AG08395 (cell line): ENCODE measurements at places on chromosomes 13 and 19.
A peak's percentile ranks its signal among the peaks of the same experiment; 100 is the strongest.

- no peak for DNase-seq
These were observed 29.4 kb downstream of the MARK4 start for GRCh38 chr19:45280471-45280961.

- no peak for DNase-seq
These were observed 2.3 kb downstream of the SOX1 start for GRCh38 chr13:112069061-112069844.

DNA sequence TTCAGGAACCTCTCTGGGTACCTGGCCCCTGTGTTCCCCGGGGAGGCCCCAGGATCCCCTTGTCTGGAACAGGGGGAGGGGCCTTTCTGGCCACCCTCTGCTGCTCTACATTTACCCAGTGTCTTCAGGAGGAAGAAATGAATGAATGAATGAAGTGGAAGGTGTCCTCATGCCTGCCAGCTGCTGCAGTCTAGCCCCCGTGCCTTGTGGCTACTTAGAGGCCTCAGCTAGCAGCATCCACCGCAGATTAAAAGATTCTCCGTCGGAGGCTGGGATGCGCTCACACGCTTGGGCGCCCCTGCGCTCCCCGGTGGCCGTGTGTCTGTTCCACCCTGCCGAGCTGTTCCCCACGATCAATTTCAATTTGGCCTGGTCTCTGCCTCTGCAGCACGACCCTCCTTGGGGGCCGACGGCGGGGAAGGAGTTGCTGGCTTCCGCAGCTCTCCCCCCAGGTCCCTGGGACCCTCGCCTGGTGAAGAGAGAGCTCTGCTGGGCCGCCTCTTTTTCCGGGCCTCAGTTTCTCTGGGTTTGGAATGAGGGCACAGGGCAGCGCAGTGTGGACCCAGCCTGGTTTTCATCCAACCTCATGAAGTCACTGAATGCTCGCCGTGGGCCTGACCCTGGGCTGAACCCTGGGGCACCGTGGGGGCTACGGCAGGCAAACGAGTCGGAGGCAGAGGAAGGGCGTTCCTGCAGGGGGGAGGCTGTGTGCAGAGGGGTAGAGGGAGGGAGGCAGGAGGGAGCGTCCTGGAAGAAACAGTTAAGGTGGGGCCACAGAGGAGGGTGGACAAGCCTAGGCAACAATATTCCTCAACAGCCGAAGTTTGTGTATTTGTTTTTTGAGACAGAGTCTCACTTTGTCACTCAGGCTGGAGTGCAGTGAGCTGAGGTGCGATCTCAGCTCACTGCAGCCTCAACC is 28.3 kb downstream of the EFNA2 start:
- DNase-seq: no peak

DNA sequence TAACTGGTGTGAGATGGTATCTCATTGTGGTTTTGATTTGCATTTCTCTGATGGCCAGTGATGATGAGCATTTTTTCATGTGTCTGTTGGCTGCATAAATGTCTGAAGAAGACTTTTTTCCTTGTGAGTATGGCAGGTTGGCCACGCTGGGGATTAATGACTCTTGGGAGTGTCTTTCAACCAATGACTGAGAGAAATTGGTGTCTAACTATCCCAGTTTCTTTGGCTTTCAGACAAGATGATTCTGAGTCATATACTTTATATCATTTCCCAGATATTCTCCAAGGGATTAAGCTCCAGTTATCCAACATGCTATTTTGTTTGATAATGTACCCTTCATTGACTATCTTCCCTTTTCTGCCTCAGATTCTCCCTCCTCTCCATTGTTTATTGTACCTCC is 35.5 kb upstream of the CSNK1A1L start:
- DNase-seq: peak; percentile 19

- DNase-seq: no peak
These were observed 9.5 kb downstream of the GPR32 start for GRCh38 chr19:50779504-50780457.

DNA sequence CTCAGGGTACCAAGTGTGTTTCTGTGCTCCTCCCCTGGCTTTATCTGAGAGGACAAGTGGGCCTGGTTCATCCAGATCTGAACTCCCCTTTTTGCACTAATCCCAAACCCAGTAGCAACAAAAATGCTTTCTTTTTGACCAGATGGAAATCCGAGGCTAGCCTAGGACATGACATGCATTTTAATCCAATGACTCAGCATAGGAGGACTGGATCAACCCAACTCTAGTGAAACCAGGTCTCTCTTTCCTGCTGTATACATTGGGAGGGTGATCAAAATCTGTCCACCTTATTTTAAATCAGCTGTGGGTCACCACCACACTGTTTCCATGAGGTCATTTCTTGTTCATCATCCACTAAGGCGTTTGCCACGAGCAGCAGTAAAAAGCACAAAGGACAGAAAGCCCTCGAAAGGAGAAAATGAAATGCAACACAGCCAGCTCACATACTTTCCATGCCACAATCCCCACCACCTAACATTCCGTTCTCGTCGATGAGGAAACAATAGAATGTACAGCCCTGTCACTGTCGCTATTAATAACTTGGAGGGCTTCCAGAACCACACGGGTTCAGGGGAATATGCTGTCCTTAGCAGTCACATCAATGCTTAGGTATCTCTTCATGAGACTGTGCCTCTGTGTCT is 543.0 kb downstream of the IRS2 start:
- DNase-seq: peak; percentile 89

GRCh38 chr13:48853728-48854102 is 122.0 kb upstream of the FNDC3A start:
- DNase-seq: no peak

- no peak for DNase-seq
These were observed 234.3 kb upstream of the TRPC4 start for GRCh38 chr13:38103851-38104250.

DNA sequence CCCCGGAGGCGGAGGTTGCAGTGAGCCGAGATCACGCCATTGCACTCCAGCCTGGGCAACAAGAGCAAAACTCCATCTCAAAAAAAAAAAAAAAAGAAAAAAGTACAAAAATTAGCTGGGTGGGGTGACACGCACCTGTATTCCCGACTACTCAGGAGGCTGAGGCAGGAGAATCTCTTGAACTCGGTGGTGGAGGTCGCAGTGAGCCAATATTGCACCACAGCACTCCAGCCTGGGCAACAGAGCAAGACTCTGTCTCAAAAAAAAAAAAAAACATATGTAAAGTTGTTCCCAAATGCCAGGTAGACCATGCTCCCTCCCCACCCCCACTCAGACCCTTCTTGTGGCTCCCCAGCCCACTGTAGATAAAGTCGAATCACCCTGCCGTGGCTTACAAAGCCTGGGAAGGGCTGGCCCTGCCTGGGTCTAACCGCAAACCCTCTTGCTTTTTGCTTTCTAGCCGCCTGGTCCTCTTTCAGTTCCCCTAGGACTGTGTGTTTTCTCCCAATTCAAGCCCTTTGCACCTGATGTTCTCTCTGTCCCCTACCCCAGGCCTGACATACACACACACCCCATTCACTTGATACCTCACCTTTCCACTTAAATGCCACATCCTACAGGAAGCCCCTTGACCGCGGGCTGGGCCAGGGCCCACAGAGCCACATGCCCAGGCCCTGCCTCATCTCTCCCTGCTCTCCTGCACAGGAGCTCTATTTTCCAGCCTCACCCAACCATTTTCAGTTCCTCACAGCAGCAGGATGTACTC is 34.4 kb downstream of the MAP4K1 start:
- DNase-seq: no peak

DNA sequence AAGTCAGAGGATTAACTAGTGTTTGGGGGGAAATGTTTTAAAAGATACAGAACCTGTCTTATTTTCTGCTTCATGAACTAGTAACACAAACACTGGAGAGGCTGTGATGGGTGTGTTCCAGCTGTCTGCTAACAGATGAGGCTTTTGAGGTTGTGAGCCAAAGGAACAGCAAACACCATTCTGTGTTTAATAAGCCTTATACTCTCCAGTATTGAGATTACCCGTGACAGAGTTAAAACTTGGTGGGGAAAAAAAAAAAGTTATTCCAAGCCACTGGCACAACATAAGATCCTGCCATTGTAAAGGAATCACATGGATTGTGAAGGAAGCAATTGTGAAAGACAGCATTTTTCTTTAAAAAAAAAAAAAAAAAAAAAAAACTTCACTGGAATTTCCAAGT is 48.4 kb downstream of the KCTD12 start:
- no peak for DNase-seq

DNA sequence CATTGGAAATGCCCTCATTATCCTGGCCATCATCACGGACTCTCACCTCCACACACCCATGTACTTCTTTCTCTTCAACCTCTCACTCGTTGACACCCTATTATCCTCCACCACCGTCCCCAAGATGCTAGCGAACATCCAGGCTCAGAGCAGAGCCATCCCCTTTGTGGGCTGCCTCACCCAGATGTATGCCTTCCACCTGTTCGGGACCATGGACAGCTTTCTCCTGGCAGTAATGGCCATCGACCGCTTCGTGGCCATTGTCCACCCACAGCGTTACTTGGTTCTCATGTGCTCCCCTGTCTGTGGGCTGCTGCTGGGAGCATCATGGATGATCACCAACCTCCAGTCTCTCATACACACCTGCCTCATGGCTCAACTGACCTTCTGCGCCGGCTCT is 5.2 kb downstream of the OR1I1 start:
- DNase-seq: no peak

GRCh38 chr13:40993987-40994386 is 25.1 kb downstream of the ELF1 start:
- DNase-seq: no peak

- DNase-seq: no peak
These were observed 180.5 kb downstream of the EFNB2 start for GRCh38 chr13:106354961-106355360.

- no peak for DNase-seq
These were observed 40.5 kb upstream of the GAS6 start for GRCh38 chr13:113904411-113904810.

- no peak for DNase-seq
These were observed 104.6 kb upstream of the ZNF98 start for GRCh38 chr19:22526661-22527272.

- no peak for DNase-seq
These were observed 429.9 kb downstream of the SLITRK1 start for GRCh38 chr13:83452292-83452950.

DNA sequence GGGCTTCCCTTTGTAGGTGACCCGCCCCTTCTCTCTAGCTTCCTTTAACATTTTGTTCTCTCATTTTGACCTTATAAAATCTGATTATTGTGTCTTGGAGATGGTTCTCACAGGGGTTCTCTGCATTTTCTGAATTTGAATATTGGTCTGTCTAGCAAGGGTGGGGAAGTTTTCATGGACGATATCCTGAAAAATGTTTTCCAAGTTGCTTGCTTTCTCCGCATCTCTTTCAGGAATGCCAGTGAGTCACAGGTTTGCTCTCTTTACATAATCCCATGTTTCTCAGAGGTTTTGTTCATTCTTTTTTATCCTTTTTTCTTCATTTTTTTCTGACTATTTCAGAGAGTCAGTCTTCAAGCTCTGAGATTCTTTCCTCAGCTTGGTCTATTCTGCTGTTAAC is 53.6 kb downstream of the POSTN start:
- no peak for DNase-seq

GRCh38 chr13:85174291-85174690 is 624.9 kb downstream of the SLITRK6 start:
- DNase-seq: no peak

DNA sequence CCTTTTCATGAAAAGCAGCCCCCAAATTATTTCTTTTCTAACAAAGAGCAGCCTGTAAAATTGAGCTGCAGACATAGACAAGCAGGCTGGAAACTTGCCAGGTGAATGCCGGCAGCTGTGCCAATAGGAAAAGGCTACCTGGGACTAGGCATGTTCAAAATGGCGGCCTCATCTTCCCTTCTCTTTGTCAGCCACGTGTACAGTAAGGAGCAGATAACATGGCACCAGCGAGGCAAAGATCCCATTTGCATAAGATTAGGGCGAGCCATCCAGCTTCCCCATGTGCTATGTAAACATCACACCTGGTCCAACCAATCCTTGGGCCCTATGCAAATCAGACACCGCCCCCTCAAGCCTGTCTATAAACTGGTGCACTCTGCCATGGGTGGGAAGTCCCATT is 31.2 kb upstream of the CACNA1A start:
- DNase-seq: no peak

DNA sequence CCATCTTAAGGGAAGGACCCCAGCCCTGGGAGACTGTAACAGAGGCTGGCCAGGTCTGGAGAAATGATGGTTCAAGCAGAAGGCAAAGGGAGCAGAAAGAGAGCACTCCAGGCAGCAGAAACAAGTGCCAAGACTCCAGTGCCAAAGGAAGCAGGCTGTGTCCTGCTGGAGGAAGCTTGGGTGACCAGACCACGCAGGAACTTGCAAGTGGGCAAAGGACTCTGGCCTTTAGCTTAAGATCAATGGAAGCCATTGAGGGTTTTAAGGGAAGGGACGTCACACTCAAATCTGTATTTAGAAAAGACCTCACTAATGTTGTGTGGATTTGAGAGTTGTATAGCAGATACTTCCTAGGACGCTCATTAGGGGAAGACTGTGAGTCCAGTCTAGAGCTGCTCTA is 95.5 kb downstream of the MIPEP start:
- DNase-seq: no peak

- no peak for DNase-seq
These were observed 98.7 kb downstream of the KCTD15 start for GRCh38 chr19:33895366-33895765.

DNA sequence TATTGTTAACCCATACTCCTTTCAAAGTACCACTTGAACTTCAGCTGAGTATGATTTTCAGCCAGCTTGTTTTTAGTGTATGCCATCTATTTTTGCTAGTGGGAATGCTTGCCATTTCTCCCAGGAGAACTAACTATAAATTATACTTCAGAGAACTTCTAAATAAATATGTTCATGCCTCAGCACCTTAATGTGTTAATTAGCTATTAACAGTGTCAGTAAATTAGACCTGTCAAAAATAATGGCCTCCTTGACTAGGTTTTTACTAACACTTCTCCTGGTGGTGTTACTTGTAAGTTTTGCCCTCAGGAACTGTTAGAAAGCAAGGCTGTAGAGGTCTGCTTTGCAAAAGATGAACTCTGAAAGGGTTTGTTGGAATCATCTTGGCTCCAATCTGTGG is 4.5 kb downstream of the CLDN10 start:
- DNase-seq: no peak

GRCh38 chr19:34734537-34735103 is 577 bp downstream of the ZNF181 start:
- no peak for DNase-seq

DNA sequence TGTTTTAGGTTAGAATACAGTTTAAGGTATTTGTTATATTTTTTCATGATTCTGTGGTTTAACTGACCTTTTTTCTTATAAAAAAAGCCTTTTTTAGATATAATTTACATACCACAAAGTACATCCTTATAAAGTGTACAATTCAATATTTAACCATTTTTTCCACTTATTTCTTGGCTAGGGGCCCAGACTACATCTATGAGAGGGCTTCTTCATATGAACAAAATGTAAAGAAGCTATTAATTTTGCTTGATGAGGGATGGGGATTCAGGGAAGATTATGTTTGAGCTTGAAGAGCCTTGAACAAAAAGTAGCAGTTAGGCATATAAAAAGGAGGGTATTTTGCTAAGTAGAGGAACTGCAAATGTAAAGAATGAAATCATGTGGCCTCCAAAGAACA is 2.2 kb downstream of the CCDC122 start:
- no peak for DNase-seq

- no peak for DNase-seq
These were observed 1.2 kb upstream of the MADCAM1 start for GRCh38 chr19:495081-495401.
